ENCODE measurements at places on chromosomes 11 and 22.

- peak; percentile 30 for DNase-seq
These were observed 842 bp upstream of the SIGIRR start for GRCh38 chr11:415640-416041.

- DNase-seq = peak; percentile 73
These were observed 73.8 kb downstream of the FAM76B start for GRCh38 chr11:95715777-95716241.

DNA sequence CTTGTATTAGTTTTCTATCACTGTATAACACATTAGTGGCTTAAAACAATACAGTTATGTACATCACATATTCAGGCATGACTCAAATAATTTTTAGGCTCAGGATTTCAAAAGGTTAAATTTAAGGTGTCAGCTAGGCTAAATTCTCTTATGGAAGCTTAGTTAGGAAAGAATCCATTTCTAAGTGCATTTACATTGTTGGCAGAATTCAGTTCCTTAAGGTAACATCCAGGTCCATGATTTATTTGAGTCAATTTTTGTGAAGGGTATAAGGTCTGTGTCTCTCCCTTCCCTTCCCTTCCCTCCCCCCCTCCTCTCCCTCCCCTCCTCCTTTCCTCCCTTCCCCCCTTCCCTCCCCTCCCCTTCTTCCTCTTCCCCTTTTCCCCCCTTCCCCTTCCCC is 399.0 kb upstream of the CNTN5 start:
- no peak for DNase-seq

- DNase-seq = peak; percentile 63
These were observed 740 bp upstream of the TRMT2A start for GRCh38 chr22:20117633-20118299.

DNA sequence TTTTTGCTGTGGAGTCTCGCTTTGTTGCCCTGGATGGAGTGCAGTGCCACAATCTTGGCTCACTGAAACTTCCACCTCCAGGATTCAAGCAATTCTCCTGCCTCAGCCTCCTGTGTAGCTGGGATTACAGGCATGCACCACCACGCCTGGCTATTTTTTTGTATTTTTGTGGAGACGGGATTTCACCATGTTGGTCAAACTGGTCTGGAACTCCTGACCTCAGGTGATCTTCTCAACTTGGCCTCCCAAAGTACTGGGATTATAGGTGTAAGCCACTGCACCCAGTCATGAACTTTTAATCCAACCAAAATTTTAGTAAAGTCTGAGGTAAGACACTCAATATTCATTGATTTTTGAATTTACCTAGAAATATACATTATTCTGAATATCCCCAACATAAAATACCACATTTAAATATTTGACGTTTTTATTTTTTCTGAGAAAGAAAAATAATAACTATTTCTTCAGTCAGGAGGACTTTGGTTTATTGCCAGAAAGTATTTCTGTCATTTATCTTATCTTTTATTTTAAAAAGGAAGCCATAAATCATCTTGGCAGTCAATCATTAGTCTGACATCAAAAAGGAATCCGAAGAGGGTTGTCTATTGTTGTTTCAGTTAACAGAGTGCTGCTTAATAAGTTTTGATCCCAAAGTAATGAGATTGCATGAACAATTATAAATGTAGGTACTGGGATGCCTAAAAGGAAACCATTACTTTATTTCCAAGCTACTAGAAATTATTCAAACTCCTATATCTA is 102.2 kb upstream of the GRIA4 start:
- no peak for DNase-seq
